Pulmonary artery endothelial cell (primary cell): ENCODE measurements at places on chromosomes 7 and 10.

DNA sequence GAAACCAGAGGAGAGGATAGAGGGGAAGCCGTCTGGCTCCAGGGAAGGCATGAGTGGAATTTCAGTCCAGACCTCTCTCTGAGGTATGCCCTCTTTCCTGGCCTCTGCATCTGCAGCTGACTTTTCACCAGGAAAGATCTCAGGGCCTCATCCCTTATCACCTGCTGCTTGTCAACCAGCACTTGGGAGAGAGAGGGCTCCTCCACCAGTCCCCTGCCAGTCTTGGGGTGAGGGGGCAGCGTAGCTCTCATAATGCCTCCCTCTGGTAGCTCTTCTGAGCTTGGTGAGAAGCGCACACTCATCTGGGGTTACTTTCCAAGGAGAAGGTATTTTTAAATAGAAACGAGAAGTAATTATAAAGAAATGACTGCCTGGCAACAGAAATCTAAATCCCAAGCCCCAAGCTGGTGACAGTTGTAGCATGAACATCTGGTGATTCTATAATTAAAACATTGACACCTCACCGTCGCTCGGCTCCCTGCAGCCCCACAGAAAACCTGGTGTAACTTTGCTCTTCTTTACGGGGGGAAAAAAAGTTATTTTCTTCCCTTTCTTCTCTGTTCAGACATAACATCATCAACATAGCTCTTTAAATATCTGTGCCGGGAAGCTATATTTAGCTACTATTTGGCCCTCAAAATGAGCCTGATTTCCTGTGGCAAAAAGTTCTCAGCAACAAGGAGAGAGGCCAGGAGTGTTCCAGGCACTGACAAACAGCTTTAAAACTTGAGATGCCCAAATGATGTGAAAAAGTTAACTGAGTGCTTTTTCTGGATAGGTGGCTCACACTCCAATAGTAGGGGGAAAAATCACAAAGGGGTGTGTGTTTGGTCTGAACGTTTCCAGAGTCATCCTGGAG is 26.9 kb downstream of the HIP1 start:
- no peak for DNase-seq

DNA sequence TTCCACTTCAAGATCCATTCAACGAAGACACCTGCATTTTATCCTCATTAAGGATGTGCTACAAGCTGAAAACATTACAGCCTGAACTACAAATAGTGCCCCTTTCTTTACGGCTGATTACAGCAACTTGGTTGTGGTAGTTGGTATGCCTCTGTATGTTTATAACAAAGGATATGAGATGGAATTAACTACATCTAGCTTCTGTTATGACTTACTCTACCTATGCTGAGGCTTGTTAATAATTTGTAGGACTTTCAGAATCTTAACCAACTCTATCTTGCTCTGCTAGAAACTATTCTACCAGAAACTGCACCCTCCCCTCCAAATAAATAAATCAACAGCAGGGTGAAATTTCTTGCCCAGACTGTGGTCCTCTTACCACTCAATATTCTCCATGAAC is 448.1 kb downstream of the GRM8 start:
- DNase-seq, result no peak

DNA sequence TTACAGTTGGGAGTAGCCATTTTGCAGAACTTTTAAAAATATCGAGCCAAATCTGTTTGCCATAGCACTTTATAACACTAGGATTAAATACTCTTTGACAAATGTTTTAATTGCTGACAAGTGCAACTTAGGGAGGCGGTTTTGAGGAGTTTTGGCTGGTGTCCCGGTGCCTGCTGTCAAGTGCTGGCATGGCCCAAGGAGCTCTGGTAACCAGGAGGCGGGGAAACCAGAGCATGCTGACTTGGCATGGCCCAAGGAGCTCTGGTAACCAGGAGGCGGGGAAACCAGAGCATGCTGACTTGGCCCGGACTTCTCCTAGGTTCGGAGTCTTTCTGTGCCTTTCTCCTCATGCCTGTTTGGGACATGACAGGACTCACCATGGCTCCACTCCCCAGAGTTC is 30.8 kb upstream of the ZNF32 start:
- DNase-seq, result no peak

GRCh38 chr7:1042492-1042833 is 1.9 kb upstream of the GPR146 start:
- no peak for DNase-seq

DNA sequence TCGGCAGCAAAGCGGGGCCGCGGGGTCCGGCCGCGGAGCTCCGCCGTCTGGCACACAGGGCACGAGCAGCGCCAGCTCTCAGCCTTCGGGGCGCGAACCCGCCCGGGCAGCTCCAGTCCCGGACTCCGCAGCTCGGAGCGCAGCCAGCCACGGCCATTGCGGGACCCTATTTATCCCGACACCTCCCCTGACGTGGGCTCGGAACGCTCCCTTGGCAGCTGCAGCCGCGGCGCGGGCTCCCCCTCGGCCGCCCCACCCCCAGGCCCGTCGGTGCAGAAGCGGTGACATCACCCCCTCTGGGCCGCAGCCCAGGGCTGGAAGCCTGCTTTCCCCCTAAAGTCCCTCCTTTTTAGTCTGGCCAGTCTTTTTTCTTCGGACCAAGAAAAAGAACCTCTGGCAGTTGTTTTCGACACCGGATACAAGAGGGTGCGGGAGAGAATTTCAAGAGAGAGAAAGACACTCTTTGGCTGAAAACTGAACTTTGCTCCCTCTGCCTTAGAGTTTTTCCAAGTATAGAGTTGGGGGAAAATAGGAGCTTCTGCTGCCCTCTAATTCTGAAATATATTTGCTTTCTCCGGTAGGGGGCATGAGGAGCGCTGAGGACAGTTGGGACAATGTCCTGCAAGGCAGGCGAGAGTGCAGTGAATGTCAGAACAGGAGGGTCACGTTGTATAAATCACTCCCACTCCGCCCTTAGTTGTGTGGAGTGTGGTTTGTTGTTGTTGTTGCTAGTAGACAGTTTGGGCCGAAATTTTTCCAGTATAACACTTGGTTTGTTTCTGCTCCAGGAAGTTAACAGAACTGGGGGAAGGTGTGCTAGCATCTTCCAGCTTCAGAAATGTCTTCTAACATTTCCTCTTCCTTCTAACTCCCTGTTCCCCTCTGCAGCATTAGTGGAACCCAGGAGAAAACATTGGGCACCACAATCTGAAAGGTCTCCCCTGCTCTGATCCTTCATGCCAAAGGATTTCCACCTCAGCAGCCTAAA is at the start of gene SFRP4:
Gene SFRP4, minus strand, starts transcription at position 145 of the 988 bp plus-strand sequence. CDS start 280 bp downstream, outside the sequence.
- no peak for DNase-seq

GRCh38 chr7:75905785-75906604 is 9.0 kb upstream of the POR start:
- DNase-seq, result no peak

- DNase-seq, result no peak
These were observed 21.0 kb upstream of the EPC1 start for GRCh38 chr10:32367793-32368453.

DNA sequence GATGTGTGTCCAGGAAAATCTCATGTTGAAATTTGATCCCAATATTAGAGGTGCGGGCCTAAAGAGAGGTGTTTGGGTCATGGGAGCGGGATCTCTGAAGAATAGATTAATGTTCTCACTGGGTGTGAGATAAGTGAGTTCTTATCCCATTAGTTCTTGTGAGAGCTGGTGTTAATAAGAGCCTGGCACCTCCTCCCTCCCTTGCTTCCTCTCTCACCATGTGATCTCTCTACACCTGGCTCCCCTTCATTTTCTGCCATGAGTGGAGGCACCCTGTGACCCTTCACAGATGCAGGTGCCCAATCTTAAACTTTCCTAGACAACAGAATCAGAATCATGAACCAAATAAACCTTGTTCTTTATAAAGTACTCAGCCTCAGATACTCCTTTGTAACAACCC is 19.5 kb downstream of the MTPN start:
- DNase-seq, result no peak

DNA sequence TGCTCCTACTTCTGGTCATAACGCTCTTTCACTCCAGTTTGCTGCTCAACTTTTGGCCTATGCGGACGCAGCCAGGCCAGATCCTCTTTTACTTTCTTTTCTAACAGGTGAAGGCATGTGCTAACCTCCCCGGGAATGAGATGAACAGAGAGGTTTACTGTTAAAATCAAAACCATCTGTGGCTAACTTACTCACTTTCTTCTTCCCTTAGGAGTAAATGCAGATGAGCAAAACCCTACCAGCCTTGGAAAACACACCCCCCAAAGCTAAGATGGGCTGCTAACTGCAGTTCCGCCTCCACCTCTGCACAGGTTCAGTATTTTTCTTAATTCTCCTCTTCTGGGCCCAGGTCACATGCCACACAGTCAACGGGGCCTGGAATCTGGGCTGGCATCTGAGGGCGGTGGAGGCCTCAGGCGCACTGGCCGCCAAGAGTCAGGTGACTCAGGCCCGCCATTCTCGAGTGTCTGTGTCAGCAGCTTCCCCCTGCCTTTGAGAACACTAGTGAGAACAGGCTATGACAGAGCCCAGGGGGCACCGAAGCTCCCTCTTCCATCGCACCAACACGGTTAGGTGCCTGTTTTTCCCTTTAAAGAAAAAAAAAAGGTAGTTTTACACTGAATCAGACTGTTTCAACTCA is 11.1 kb downstream of the FAM53B start:
- DNase-seq, result no peak

DNA sequence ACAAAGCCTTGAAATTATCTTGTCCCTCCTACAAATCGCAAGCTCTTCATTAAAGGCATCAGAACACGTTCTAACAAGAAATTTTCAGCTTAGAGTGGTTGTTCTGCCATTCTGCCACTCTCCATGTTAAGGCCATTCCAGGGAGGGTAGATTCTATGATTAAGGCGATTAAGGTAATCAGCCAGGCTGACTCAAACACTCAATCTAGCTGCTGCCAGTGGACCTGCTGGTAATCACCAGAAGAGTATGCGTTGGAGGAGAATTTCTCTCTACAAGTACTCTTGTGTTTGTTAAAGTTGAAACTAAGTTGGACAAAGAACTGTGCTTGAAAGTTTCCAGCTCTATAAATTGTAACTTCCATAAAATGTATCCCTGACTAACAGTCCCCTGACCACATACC is 149.2 kb upstream of the COL1A2 start:
- DNase-seq, result no peak

GRCh38 chr7:92716825-92717580 is 119.4 kb downstream of the CDK6 start:
- no peak for DNase-seq

DNA sequence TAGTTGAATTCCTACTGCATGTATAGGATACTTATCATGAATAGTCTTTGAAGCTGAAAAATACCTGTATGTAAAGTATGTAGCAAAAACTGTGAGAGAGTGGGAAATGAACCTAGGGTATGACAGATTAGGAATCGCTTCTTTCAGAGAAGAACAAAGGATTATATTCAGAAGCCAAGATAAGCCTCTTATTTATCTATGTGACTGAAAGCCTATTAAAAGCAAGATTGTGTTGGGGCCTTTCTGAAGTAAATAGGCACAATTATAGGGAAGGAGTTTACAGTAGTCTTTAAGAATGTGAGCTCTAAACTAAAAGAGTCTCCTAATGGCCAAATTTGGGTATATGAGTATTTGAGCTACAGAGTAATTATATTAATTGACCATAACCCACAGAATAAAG is 102.1 kb downstream of the MTERF1 start:
- DNase-seq, result no peak

DNA sequence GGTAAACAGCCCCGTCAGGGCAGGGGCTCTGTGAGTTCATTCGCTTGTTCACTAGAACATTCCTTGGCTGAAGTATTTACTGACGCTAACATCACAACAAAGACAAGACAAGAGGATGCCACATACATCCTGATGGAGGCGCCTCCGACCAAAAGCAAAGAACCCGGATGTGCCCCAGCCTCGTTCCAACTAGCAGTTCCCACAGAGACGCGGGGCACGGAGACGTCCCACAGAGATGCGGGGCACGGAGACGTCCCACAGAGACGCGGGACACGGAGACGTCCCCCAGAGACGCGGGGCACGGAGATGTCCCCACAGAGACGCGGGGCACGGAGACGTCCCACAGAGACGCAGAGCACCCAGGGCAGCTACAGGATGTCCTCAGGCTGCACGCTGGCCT is 35.4 kb upstream of the CFAP46 start:
- no peak for DNase-seq

DNA sequence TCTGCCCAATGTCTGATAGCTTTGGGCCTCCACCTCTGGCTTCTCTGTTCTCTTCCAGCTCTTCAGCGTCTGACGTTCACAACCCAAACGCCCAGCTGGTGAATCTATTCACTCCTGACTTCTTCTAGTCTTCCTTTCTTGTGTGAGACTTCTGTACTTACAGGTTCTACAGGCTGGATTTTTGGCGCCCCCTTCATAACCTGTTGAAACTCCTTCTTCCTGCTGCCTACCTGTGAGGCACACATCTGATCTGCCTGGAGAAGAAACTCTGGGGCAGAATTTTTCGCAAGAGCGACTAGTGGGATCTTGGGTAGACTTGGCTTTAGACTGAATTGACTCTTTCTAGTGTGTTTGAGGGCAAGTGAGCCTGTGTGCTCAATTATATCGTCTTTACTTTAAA is 249.3 kb downstream of the REEP3 start:
- DNase-seq, result no peak

DNA sequence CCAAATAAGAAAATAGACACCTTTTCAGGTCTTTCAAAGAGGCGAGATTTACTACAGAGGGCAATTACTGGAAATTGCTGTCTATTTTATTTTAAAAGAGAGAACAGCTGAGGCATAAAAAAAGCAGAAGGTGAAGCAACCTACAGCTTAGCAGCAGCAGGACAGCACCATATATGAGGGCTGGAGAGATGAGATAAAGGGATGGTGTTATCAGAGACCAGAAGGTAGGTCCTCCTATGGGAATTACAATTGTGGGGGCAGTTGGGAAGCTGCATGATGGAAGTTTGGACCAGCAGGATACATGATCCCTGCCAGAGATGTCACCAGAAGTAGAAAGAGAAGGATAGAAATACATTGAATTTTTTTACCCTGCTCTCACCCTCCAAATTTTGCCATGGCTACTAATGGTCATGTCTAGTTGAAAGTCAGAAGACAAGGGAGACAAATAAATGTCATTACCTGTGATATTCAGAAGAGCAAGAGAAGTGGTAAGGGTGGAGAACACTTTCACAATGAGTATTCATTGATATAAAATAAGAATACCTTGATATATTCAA is 77.2 kb upstream of the CALCR start:
- no peak for DNase-seq
